A549 treated with CpdA at 1 μM for 4 hours (cell line): ENCODE measurements at places on chromosomes 4 and X. TPM values are rescaled to one million over a fixed set of nuclear protein-coding genes. Genes with fewer than 3 reads are reported as not detected.

NHS gene
- 4.6 to 8.1 TPM (median 5.8 TPM) in 5 replicates for total RNA-seq

GPRASP1 gene
- 0.29 to 0.47 TPM (median 0.37 TPM) in 5 replicates for total RNA-seq

ODAM gene
- not detected in 5 replicates for total RNA-seq

TMEM129 gene
- 15.8 to 26.7 TPM (median 22.5 TPM) in 5 replicates for total RNA-seq

CABS1 gene
- total RNA-seq, result not detected in 5 replicates

NAP1L5 gene
- 1.6 to 2.5 TPM (median 1.9 TPM) in 5 replicates for total RNA-seq

NMU gene
- total RNA-seq, result 0.46 to 0.98 TPM (median 0.73 TPM) in 5 replicates

ARMCX1 gene
- total RNA-seq, result 0.16 to 0.34 TPM (median 0.29 TPM) in 5 replicates

STATH gene
- not detected in 5 replicates for total RNA-seq

PRRG3 gene
- not detected in 5 replicates for total RNA-seq

NSUN7 gene
- total RNA-seq, result 0.14 to 0.53 TPM (median 0.30 TPM) in 5 replicates

ADH7 gene
- not detected in 5 replicates for total RNA-seq

TMEM271 gene
- not detected in 5 replicates for total RNA-seq
